ENCODE measurements at places on chromosomes 11 and 22.

DNA sequence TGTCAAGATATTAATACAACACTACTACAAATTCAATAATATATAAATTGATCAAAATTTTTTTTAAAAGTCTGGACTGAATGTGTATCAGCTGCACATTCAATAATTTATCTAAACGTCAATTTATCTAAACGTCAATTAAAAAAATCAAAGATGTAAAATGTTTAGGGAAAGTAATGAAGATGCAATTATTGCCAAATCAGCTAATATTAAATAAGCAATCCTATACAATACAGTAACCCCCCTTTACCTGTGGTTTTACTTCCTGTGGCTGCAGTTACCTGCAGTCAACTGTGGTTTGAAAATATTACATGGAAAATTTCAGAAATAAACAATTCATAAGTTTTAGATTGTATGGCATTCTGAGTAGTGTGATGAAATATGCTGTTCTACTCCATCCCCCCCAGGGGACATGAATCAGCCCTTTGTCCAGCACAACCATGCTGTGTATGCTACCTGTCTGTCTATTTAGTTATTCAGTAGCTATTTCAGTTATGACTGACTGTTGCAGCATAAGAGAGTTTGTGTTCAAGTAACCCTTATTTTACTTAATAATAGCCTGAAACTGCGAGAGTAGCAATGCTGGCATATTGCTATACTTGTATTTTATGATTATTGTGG, 72.2 kb downstream of the CWF19L2 start:
- DNase-seq, result no peak

DNA sequence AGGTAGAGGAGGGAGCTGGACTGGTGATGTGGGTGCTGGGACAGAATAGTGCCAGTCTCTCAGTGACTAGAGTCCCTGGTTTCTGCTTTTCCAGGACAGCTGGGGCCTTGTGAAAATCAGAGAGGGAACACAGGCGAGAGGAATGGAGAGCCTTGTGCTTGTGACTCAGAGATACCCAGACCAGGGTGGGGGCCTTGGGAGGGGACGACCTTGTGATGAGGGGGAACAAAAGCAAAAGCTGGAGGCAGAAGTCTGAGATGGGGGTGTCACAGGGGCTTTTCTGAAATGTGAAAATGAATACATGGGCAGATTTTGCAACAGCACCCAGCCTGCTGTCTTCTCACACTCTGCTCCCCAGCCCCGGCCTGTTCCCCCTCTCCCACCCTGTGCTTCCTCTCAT, 3.4 kb upstream of the NR1H3 start:
- no peak for DNase-seq

DNA sequence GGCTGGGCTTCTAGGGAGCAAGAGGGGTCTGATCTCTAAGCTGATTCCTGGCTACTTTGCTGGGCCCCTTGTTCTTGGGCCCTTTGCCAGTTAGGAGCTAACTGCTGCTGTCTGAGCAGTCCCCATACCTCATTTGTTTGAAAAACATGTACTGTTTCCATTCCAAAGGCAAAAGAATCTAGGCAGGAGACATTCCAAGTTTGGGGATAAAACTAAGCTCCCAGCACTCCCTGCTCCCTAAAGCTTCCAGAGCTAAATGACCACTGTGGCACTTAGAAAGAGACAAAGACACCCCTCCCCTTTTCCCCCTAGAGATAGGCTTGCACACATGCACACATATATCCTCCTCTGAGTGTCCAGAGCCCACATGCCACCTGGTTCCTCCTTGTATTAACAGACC, 22.7 kb upstream of the RRM1 start:
- DNase-seq, result no peak

GRCh38 chr11:101327908-101328307, 198.3 kb upstream of the PGR start:
- no peak for DNase-seq

GRCh38 chr22:48714231-48714630, 1113.4 kb downstream of the BRD1 start:
- no peak for DNase-seq

All from activated CD4-positive, alpha-beta T cell treated with anti-CD3 and anti-CD28 coated beads for 24 hours (primary cell).